Left forelimb (tissue), 1 donor: ENCODE measurements at places on chromosomes 1 and 21.

- DNase-seq, result no peak
These were observed 288.0 kb downstream of the NFIA start for GRCh38 chr1:61370177-61370912.

DNA sequence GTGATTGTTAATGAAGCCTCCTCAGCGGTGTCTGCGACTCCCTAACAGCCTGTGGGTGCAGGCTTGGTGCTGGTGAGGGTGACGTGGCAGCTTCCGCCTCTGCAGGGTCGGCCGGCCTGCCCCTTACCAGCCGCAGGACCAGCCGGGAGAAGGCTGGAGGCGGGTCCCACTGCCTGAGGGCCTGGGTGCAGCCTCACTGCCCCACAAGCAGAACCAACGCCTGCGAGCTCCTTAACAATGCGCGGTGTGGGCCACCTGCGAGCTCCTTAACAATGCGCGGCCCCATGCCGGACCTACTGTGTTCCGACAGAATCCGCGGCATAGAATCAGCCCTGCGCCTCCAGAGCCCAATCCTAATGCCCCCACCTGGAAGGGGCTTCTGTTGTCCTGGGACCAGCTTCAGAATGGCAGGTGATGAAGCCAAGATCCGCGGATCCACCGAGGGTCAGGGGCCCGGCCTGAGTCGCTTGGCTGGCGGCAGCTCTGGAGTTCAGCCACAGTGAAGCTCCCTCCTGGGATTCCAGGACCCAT is 54.4 kb upstream of the AJAP1 start:
- peak; percentile 57 for DNase-seq

DNA sequence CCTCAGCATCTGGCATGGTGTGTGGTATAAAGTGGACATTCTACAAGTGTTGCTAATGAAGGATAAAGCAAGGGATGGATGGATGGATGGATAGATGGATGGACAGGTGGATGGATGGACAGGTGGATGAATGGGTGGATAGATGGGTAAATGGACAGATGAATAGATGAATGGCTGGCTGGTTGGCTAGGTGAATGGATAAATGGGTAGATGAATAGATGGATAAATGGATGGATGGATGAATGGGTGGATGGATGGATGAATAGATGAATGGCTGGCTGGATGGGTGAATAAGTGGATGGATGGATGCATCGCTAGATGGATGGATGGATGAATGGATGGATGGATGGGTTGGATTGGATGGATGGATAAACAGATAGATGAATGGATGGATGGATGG is 66.2 kb downstream of the SUSD4 start:
- DNase-seq, result no peak

DNA sequence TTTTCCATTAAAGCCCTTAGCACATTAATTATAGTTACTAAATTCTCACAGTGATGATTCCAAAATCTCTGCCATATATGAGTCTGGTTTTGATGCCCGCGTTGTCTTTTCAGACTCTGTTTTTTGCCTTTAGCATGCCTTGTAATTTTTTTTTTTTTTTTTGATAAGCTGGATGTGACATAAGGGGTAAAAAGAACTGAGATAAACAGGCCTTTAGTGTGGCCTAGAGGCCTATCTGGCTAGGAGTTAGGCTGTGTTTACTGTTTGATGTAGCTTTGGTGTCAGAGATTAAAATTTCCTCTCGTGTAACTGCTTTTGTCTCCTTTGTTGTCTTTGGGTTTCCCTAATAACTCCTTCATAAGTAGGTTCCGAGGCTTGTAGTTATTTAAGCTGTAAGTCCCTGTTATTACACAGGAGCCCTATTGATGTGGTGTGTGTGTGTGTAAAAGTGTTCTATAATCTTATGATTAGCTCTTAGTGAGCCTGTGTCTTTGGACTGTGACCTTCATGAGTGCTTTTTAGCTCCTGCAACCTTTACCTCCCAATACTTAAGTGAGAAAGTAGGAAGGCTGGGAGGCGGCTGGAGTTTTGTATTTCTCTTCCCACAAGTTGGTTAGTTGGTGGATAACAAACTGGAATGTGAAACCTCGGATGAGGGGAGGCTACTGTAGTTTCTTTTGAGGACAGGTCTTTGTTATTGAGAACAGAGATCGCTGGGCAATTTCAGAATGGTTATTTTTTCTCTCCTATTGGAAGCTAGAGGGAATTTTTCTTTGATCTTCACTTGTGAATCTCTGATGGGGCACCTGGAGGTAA is 19.3 kb downstream of the HS2ST1 start:
- DNase-seq, result no peak

DNA sequence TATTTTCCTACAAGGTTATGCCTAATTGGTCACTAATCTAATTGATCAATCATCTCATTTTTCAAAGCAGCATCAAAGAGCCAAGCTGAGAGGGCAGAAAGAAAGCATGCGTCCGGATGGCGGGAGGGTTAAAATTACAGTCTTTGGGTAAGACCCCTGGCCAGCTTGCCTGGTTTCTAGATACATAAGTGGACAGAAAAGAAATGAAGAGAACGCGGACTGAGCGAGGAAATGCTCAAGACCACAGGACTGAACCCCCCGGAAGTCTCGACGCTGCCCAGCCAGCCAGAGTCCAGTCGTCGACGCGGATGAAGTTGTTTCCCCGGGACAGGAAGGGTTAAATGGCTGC is 297.2 kb downstream of the OMA1 start:
- no peak for DNase-seq

DNA sequence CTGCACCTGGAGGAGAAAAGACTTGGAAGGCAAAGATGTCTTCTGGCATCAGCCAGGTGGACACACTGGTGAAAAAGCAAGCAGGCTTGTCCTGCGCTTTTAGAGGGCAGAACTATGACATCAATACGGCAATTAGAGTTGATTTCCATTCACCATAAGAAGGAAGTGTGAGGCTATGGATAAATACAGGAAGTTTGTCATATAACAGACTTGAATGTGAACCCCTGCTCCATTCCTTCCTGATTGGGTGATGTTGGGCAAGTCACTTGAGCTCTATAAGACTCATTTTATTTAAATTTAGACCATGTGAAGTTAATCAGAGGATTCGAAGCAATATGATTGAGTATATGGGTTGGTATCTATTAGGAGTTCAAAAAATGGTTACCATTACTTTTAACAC is 137.8 kb downstream of the PLPP3 start:
- DNase-seq, result no peak
